ENCODE measurements at places on chromosomes 6 and 20. TPM values are rescaled to one million over a fixed set of nuclear protein-coding genes. Genes with fewer than 3 reads are reported as not detected.

The ABHD16B gene
- not detected for total RNA-seq

The C6orf47 gene
- 20.2 TPM for total RNA-seq

The SNAI1 gene
- not detected for total RNA-seq

The RAMACL gene
- 0.25 TPM for total RNA-seq

The DACT2 gene
- total RNA-seq = 0.10 TPM

The CASS4 gene
- total RNA-seq = 8.6 TPM

The GUCA1A gene
- total RNA-seq = not detected

The MRAP2 gene
- not detected for total RNA-seq

DNA sequence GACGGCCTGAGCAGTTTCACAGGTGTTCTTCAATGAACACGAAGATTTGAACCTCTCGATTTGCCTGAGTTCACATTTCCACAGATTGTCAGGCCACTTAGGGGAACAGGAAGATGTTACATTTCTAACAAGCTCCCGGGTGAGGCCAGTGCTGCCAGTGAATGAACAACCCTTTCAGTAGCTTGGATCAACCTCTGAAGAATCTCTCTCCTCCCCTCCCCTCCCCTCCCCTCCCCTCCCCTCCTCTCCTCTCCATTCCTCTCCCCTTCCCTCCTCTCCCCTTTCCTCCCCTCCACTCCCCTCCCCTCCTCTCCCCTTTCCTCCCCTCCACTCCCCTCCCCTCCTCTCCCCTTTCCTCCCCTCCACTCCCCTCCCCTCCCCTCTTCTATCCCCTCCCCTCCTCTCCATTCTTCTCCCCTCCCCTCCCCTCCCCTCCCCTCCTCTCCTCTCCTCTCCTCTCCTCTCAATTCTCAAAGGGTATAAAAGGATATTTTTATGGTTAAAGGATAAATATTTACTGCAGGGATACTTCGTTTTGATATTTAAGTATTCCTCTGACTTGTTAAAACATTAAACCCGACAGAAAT lies 114.1 kb upstream of the INSM1 start:
- no peak for DNase-seq

DNA sequence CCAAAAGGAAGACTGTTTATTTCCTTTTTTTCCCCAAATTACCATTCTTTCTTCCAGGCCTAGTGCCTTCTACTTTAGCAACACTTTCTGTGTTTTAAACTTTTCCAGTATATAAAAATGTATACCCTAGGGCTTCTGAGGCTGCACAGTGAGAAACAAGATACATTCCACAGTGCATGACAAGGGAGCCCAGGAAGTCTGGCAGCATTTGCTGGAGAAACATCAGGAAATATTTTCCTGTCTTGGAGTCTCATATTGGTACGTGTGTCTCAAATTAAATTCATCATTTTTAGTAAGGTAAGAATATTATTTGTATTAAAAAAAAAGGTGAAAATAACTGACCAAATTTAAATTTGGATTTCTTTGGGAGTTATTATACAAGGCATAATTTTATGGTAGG lies 662.6 kb downstream of the RFPL4B start:
- DNase-seq = no peak

DNA sequence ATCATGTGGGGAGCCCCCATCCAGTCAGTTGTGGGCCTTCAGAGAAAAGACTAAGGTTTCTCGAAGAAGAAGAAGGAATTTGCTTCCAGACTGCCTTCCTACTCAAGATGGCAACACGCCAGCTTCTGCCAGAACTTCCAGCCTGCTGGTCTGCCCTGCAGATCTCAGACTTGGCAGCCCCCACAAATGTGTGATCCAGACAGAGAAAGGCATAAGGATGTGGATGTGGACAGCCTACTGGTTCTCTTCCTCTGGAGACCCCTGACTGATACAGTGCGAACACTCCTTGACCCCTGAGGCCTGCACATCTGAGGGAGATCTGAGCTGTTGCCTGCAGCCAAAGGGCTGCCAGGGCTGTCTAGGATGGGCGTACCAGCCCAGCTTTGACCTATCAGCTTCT lies 8.6 kb downstream of the GABRR1 start:
- DNase-seq = no peak

DNA sequence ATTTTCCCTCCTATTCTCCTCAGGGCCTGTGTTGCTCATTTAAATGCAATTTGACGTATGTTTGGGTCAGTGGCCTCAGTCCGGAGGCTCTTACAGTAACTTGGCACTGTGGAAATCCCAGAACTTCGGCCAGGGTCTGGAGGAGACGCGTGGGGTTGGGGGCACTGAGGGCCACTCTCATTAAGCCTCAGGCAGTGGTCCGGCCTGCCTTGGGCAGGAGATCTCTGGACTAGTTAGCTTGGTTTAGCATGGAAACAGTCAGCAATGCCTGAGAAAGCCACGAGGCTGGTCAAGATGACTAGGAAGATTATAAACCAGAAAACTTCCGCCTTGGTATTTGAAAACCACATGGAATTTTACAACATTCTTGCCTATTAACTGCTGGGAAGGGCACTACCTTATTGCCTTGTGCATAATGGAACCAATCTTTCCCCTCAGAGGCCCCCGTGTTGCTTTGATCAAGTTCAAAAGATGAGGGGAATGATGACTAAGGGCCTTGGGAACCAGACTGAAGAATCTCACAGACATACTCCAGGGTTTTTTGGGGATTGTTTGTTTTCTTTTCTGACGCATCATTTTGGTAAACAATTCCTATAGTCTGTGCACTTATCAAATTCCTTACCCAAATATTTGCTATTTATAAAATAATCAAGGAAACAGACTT lies 206.0 kb upstream of the PREP start:
- DNase-seq = no peak

DNA sequence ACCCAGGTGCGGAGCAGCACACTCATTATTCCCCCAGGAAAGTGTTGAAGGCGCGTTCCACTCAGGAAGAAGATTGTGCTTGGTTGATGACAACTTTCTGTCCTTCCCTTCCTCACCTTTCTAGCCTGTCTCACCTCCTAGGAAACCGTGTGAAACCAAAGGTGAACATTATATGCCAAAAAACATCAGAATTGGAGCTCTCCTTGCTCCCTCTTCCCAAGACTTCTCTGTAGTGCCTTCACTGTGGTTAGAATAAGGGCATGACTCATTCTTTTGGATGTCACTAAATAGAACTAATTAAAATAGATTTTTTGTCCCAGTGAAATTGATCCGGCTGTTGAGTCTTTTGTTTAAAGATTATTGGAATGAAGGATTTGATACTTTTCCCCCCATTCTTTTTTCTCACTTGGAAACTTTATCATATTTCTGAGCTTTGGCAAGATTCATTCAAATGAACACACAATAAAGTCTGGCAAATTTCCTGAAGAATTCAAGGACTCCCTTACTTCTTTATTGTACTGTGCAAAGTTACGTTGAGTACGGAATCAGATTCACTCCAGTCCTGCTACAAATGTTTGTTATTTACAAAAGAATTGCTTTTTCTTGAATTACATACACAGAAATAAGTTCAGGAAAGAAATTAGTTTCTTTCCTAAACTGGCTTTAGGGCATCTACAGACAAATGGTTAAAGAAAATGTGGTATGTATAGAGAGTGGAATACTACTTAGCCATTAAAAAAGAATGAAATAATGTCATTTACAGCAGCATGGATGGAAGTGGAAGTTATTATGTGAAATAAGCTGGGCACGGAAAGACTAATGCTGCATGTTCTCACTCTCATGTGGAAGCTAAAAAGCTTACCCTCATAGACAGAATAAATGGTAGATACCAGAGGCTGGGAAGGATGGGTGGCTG lies 142.8 kb upstream of the AKAP12 start:
- no peak for DNase-seq

GRCh38 chr20:23049201-23050075 lies at the start of gene THBD:
THBD (minus strand) TSS chr20:23049672; CDS start chr20:23049504, 168 bp downstream.
- DNase-seq = no peak

DNA sequence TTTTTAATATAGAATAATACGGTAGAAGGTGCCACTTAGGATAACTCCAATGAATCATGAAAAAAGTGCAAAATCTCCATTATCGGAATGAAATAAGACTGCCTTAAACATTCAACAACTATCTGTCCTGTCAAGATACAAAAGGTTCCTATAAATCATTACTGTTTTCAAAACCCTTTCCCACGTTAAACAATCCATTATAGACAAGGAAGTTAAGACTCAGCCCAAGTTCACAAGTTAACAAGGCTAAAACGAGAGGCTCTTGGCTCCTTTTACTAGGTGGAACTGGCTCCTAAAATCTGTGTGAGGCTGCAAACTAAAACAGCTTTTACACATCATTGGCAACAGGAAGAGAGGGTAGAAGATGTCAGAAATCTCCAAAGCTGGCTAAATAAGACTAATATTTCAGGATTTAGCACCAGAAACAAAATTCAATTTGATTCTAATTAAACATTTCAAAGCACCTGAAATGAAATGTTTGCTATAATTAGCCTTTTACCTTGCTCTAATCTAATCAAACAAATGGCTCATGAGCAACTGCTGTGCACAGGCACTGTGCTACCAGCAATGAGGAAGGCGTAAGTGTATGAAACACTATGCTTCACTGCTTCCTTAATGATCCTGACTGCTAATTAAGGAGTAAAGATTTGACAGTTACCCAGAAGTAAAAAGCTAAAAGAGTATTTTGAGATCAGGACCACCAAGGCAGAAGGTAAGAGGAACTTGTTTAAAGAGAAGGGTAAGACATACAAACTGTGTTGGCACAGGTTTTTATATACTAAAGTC lies 109.7 kb downstream of the DST start:
- no peak for DNase-seq

GRCh38 chr20:44586289-44586911 lies 4.0 kb downstream of the PKIG start:
- DNase-seq = no peak

GRCh38 chr6:34672657-34673043 lies 23.9 kb downstream of the ILRUN start:
- no peak for DNase-seq

DNA sequence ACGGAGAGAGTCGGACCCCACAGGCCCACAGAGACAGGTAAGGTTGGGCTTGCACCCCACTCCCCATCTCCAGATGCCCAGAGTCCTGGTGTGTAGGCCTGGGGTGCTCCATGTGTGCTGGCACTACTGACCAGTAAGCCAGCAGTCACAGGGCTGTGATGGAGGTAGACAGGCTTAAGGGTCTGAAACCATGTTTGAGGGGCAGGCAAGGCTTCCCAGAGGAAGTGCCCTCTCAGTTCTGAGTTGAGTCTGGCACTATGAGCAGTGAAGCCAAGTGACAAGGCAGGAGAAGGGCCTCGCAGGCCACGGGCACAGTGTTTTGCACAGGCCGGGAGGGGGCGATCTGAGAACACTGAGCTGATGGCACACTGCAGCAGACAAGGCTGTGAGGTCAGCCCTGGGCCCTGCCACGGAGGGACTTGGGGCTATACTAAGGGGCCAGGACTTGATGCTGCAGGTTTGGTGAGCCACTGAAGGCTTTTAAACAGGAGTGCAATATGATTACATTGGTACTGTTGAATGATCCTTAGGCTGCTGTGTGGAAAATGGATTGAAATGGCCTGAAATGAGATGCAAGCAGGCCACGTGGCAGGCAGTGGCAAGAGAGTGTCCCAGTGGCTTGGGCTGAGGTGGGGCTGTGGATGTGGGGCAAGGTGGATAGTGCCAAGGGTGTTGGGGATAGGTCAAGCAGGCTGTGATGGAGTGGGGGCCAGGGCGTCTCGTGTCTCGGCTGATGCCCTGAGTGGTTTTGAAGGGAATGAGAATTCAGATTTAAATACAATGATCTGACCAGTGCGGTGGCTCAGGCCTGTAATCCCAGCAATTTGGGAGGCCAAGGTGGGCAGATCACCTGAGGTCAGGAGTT lies 20.3 kb downstream of the TTBK1 start:
- peak; percentile 84 for DNase-seq

DNA sequence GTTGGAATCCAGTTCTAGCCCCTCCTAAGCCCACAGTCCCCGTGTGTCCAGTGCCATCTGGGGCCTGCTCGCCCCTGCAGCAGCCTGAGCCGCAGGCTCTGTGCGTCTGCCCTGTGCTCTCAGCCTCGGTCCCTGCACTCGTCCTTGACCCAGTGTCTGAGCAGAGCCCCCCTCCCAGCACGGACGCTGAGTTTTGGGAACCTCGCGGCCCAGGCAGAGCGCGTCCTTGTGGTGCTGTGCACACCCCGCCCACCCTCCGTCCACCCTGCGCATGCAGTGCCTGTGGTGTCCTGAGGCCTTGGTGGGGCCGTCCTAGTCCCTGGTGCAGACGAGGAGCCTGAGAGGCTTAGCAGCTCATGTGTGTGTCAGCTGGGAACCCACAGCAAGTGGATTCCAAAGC lies 31.6 kb downstream of the OSBPL2 start:
- DNase-seq = no peak

GRCh38 chr6:75609639-75610590 lies 8.2 kb downstream of the SENP6 start:
- no peak for DNase-seq

- no peak for DNase-seq
Measured at GRCh38 chr6:111237852-111238251, 150.5 kb downstream of the SLC16A10 start.

DNA sequence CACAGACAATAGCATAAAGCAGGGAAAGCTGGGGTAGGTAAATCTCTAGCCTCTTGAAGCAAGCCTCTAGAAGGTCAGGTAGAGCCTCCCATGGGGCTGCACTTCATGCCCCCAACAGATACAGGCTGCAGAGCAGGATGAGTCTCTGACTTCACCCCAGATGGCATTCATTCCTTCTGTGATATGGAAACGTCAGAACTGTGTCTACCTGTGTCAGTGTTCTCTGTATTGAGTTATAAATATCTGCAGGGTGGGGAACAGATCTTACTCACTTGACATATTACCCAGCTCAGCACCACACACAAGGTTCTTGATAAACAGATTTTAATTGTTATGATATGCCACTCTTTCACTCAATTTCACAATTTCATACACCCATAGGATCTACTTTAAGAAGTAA lies 2.1 kb downstream of the LGSN start:
- DNase-seq = no peak

- no peak for DNase-seq
Measured at GRCh38 chr6:46103441-46104115, 26.2 kb upstream of the ENPP4 start.

DNA sequence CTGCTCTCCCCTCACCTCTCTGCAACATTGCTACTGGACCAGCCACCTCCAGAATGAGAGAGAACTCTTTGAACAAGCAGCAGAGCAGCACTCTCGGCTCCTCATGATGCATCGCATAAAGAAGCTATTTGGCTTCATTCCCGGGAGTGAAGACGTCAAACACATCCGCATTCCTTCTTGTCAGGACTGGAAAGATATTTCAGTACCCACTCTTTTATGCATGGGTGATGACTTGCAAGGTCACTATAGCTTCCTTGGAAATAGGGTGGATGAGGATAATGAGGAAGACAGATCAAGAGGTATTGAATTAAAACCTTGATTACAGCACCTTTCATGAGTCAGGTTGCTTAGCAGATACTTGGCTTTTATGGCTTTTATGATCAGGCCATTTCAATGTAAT lies 4.3 kb downstream of the CALHM4 start:
- DNase-seq = no peak

- no peak for DNase-seq
Measured at GRCh38 chr6:34152042-34152524, 6.2 kb upstream of the GRM4 start.

GRCh38 chr20:17935186-17935585 lies 33.4 kb downstream of the SNX5 start:
- no peak for DNase-seq
